ENCODE measurements at places on chromosomes 11 and 22. TPM values are rescaled to one million over a fixed set of nuclear protein-coding genes. Genes with fewer than 3 reads are reported as not detected.

GRCh38 chr22:42336527-42337227 is 66.2 kb upstream of the TCF20 start:
- no peak for DNase-seq

GRCh38 chr11:73384531-73384871 is 8.3 kb downstream of the RELT start:
- DNase-seq = no peak

VWCE gene
- 3.3 TPM for total RNA-seq

- no peak for DNase-seq
Measured at GRCh38 chr11:35651263-35651662, 11.3 kb upstream of the TRIM44 start.

- no peak for DNase-seq
Measured at GRCh38 chr11:12523180-12523924, 146.0 kb downstream of the PARVA start.

DNA sequence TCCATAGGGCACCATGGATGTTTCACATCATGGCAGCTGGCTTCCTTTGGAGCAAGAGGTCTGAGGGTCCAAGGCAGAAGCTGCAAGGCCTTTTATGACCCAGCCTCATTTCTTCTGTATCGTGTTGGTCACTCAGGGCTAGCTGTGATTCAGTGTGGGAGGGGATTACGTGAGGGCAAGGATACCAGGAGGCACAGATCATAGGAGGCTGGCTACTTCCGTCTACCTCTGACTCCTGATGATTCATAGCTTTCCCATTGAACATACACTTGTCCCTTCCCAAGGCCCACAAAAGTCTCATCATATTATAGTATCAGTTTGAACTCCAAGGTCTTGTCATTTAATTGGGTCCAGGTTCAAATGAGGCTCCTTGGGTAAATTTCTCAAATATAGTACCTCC is 135.3 kb upstream of the ZBED5 start:
- DNase-seq = no peak

DNA sequence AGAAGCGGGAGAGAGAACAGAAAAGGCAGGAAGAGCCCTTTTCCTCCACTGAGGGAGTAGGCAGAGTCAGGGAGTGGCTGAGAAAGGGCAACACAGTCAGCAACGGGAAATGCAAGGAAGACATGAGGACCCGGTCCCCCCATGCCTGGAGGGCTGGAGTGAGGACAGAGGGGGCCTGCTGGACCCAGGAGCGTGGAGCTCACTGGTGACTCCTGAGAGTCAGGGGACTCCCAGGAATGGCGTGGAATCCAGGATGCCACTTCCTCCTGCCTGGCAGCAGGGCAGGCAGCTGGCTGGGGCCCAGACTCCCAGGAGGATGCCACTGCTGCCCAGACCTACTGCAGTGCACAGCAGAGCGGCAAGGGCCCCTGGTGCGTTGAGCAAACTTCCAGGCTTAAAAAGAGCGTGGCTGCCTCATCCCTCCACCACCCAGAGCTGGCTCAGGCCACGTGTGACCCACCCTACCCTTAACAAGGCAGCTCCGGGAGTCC is 11.3 kb downstream of the C11orf21 start:
- DNase-seq = no peak

TRPM5 gene
- not detected for total RNA-seq

DNA sequence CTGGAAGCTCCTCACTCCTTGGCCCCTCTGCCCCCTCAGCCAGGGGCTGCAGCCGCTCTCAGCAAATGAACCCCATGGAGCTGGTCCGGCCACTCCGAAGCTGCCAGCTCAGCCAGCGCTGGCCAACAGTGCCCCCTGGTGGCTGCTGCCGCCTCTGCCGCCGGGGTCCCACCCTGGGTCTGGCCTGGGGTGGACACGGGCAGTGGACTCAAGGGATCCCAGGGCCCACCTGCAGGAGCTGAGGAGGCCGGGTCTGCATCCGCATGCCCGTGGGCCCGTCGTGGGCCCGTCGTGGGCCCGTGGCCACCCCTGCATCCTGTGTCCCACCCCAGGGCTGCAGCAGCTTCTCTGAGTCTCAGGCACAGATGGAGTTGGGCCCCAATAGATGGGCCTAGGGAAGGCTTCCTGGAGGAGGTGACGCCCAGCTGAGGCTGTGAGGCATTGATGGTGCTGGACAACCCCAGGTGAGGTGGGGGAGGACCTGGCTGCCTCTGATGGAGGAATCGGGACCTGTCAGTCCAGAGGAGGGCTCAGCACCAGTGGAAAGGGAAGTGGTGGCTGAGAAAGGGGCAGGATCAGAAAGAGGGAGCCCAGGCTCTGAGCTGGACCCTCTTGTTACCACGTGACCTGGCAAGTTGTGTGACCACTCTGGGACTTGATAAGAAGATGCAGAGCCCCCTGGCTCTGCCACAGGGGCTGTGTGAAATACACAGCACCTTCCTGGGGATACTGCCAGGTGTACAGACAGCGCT is 522.3 kb downstream of the BRD1 start:
- peak; percentile 23 for DNase-seq

GRCh38 chr11:12017243-12017678 is 8.8 kb upstream of the DKK3 start:
- DNase-seq = peak; percentile 99

CCDC73 gene
- total RNA-seq = not detected

GRCh38 chr11:87281496-87281895 is 243.8 kb downstream of the TMEM135 start:
- peak; percentile 88 for DNase-seq

DNA sequence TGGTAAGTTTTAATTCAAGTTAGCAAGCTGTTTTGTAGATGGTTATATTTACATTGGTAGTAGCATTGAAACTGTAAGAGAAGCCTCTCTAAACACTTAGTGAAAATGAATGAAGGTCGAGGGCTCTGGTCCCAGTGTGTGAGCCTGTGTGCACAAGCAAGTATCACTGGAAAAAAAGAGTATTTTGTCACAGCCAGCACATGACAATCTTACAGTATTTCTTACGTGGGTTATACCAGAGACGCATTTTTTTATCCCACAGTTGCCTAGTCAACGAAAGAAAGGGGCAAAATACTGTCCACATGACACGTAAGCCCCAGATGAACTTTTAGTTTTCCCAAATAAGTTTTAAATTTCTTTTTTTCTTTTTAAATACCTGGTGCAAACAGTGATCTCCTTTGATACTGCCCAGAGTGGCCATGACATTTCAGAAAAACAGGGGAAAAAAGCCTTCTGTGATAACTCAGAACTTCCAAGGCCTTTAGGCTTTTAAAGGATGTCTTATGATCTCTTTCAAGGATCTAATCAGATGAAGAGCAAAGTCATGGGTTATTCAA is 23.5 kb downstream of the RAB38 start:
- DNase-seq = no peak

GRCh38 chr22:35425971-35426800 is 26.2 kb downstream of the MCM5 start:
- no peak for DNase-seq

ZNF280B gene
- total RNA-seq = 0.38 TPM

DNA sequence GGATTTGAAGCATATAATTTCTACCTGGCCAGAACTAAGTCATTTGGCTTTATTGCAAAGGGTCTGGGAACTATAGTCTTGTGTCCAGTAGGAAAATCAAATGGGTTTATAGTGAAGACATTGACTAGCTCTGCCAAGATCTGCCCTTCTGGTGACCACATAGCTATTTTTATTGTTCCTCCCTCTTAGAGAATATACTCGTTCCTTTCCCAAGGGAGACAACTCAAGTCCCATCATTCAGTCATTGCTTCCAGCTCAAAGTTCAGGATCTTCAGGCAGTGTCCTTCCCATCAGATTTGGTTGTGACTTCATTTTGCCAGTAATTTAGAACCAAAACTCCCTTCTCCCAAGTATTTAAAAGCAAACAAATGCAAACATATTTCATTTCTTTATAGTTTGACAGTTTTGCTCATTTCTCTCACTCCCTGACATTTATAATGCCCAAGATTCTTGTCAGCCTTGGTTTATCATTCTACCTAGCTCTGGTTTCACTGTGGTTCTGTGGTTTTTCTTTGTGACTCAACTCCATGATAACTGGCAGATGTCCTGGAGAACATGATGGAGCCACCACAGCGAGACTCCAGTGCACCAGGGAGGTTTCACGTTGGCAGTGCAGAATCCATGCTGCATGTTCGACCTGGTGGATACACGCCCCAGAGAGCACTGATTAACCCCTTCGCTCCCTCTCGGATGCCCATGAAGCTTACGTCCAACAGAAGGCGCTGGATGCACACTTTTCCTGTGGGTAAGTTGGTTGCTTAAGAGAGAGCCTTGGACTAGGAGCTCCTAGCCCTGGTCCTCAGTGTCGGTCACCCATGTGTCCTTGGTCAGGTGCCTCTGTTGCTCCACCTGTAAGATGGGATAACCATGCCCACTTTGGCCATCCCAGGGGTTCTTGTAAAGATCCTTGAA is 64.9 kb downstream of the DEPDC5 start:
- DNase-seq = no peak

PRG3 gene
- not detected for total RNA-seq

GRCh38 chr11:27276141-27276540 is 86.9 kb downstream of the CCDC34 start:
- DNase-seq = no peak

C11orf21 gene
- not detected for total RNA-seq

- DNase-seq = no peak
Measured at GRCh38 chr22:20131597-20131858, at the start of gene ZDHHC8. Gene ZDHHC8 (plus strand): TSS chr22:20131804. CDS start chr22:20131948, 144 bp downstream.

DNA sequence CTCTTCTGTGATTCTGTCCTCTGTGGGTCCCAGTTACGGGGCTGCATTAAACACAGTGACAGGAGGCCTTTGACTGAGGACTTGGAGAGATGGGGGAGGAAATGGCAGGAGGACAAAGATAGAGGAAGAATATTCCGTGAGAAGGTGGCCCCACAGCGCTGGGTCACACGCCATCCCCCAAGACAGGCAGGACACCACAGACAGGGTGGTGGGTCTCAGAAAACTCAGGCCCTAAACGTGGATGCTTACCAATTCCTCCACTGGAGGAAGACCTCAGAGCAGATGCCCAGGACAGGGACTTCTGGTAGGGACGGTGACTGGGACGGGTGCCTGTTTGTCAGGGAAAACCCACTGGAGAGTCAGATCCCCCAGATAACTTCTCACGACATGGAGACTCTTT is 34.0 kb downstream of the IGLL5 start:
- no peak for DNase-seq

- DNase-seq = no peak
Measured at GRCh38 chr11:19974886-19975285, 185.4 kb downstream of the DBX1 start.

GRCh38 chr11:116311206-116311605 is 461.6 kb downstream of the BUD13 start:
- DNase-seq = no peak

GRCh38 chr22:38431266-38432010 is 23.6 kb downstream of the KCNJ4 start:
- DNase-seq = no peak

- DNase-seq = no peak
Measured at GRCh38 chr11:133659538-133660201, 127.4 kb upstream of the OPCML start.

Data from dermis microvascular lymphatic vessel endothelial cell (primary cell).